NCI-H1436 treated with DMSO at 0.1 percent for 48 hours (cell line): ENCODE measurements at places on chromosomes 12 and 14.

DNA sequence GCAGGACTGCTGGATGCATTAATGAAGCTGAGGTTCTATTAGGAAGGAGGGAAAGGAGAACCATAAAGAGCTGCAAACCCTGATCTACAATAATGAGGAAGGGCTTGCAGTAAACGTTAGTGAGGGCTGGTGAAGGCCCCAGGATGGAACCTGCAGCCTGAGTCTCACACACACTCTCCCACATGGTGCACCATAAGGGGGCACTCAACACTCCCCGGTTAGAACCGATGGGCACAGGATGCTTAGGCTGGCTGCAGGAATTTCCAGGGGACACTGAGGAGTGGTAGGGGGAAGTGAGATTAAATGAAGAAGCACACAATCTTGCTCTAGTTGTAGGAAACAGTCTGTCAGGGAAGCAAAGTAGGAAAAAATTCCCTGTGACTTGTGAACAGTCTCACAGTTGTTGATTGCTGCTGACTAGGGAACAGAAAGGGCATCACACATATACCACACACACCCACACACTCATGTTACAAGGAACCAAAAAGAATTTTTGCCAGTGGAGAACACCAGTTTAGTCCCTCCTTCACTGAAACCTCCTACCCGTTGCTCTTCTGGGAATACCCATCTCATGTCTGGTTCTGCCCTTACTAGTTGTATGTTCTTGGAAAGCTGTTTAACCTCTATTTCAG is 56.2 kb upstream of the FERMT2 start:
- DNase-seq: no peak

GRCh38 chr14:77457115-77457521 is 283 bp downstream of the VIPAS39 start:
- DNase-seq: no peak

GRCh38 chr12:131682510-131682895 is 28.4 kb upstream of the SFSWAP start:
- DNase-seq: no peak

GRCh38 chr12:70367258-70368141 is 1.4 kb downstream of the KCNMB4 start:
- no peak for DNase-seq

GRCh38 chr14:61460718-61461611 is 139.6 kb downstream of the PRKCH start:
- DNase-seq: no peak

GRCh38 chr12:128076188-128076587 is 190.8 kb upstream of the TMEM132C start:
- DNase-seq: no peak

GRCh38 chr14:99596071-99596627 is 7.9 kb downstream of the CCDC85C start:
- DNase-seq: no peak

- DNase-seq: no peak
Observed at GRCh38 chr12:70393787-70394499, 27.9 kb downstream of the KCNMB4 start.

DNA sequence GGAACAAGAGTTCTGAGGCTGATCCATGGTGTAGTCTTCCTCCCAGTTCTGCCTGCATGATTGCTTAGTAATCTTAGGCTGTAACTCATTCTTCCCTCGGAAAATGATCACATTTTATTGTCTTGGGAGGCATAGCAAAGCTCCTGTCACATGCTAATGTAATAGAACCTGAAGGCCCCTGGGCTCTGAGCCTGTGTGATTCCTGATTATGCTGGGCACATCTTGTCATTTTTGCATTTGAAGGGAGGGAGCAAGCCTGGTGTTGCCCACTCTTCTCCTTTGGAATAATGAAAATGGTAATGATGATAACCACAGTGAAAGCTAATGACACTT is 215.4 kb downstream of the MSRB3 start:
- no peak for DNase-seq

DNA sequence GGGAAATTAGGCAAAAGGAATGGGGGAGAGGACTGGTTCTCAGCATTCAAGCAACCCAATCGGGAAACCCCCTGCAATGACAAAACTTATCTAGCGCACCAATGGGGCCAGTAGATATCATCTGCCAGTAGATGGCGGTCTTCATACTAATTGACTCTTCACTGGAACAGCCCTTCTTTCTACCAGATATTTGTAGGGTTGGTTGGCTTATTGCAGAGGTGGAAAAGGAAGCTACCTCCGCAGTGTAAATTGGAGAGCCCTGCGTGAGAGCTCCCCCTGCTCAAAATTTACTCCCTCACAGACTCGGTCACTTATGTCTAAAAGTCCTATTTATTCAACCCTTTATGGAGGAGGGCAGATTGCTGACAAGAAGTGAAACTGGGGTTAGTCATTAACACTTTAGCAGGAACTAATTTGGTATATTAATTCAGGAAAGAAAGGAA is 166.1 kb upstream of the CCND2 start:
- DNase-seq: no peak

DNA sequence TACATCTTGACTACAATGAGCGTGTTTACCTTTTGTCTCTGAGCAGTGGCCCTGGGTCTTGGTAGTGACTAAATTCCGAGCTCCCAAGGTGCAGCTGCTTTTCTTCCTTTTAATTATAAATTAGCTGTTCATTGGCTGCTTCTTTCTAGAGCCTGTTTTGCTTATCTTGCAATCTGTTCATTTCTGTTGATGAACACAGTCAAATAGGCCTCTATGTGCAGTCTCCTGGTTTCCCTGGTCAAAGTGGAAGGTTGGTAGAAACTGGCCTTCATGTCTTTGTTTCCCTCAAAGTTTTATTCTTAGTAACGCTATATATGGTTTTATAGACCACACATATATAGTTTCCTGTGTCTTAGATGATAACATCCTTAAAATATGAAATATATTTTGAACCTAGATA is 94.1 kb downstream of the DUSP16 start:
- no peak for DNase-seq

DNA sequence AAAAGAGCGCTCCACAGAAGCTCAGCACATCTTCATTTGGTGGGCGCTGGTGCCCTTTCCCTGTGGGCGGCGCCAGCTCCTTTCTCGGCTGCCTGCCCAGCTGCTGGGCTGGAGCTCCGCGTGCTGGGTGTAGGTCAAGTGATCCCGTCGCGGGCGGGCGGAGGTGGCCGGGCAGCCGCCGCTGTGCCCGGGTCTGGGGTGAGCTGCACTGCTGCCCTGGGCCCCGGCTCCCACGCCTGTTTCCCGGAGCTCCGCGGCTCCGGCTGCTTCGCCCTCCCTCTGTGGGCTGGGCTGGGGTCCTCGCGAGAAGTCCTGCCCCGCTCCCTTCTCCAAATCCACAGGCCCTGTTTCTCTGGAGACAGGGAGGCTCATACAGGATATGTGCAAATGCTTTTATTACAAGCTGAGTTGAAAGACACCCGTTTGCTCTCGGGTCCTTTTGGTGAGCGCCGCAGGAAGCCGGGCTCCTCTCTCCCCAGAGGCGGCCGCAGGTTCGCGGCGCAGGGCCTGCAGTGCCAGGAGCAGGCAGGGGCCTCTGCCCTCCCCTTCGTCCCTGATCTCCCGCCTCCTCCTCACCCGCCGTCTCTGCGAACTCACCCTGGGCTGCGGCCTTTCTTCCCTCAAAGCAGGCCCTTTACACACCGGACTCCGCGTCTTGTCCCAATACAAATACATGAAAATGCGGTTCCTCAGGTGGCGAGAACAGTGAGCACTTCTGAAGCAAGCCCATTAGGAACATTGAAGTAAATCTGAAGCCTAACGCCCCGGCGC is 67.8 kb upstream of the CAPRIN2 start:
- DNase-seq: no peak

GRCh38 chr12:66059666-66060065 is 70.9 kb downstream of the LLPH start:
- DNase-seq: no peak

DNA sequence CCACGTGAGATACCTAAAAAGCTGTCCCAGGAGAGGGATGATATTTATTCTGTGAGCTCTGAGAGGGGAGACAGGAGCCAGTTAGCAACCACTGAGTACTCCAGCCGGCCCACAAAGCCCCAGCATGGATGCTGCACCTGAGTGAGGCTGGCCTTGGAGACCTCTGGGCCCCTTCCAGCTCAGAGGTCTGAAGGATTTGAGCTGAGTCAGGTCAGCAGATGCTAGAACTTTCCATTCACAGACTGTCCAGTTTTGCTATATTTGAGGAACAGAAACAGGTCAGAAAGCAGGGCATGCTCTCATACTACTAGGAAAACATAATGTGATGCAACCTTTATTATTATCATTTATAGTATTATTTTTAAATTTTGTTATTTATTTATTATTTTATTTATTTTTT is 15.0 kb upstream of the MAPKAPK5 start:
- no peak for DNase-seq

DNA sequence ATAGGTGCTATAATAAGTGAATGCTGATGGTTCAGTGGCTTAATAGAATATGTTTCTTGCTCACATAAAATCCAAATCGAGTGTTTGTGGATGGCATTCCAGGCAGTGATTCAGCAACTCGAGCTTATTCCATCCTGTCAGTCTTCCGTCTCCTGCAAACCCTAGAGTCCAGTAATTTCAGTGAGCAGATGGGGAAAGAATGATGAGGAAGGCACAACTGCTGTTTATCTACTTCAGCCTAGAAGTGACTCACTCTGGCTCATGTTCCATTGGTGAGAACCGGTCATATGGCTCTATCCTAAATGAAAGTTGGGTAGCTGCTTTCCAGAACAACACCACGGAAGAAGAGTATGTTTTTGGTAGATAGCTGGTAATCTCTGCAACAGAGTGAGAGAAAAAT is 421.8 kb upstream of the PDE3A start:
- no peak for DNase-seq

- DNase-seq: no peak
Observed at GRCh38 chr12:71795901-71796300, 41.2 kb downstream of the RAB21 start.

DNA sequence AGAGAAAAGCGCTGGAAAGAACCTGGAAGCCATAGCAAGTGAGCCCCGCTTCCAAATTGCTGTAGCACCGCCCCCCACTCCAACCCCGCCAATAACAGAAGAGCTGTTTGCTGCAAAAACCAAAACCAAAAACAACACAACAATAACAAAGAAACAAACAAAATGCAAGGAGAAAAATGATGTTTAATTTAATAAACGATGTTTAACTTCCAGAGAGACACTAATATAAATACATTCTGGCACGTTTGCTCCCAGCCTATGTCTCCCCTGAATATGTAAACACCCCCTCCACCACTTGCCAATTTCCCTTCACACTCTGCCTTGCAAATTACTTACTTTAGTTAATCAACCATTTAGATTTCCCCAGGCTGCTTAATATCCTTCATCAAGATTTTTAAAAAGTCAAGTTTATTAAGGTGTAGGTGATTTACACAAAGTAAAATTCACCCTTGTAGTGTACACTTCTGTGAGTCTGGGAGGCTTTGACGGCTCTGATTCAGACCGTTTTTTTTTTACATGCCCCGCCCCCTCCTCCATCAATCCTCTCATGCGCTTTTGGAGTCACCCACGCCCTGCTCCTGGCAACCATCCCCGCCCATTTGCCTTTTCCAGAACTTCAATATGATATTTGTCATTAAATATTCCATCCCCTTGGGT is 482 bp upstream of the IFI27L2 start:
- no peak for DNase-seq

DNA sequence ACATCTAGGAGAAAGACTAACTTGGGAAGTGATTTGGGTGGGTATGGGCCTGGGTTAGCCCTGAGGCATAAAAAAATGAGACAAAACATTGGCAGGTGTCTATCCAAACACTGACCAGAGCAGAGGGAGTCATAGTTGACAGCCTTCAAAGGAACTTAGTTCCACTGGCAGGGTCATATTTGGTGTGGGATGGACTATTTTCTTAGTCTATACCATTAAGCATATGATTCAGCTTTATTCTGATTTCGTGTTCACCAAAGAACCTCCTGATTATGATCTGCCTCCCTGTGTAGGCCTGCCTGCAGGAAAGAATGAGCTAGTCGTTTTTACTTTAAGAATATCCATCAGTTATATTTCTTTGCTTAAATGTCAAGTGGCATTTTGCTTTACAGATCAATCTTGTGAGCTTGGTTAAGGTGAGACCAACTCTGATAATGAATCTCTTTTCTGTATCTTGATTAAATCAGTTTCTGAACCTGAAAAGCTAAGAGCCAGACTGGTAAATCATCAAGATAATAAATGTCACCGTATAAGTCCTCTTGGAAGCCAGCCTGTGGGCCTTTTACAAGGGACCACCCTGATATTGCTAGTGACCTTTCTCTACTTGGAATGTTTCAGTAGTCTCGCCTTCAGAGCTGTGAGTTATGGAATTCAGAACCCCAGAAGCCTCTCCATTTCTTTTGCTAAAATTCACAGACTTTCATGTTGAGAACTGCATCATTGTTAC is 182.9 kb downstream of the MON2 start:
- no peak for DNase-seq

GRCh38 chr12:11807458-11807857 is 158.0 kb downstream of the ETV6 start:
- DNase-seq: peak; percentile 97

DNA sequence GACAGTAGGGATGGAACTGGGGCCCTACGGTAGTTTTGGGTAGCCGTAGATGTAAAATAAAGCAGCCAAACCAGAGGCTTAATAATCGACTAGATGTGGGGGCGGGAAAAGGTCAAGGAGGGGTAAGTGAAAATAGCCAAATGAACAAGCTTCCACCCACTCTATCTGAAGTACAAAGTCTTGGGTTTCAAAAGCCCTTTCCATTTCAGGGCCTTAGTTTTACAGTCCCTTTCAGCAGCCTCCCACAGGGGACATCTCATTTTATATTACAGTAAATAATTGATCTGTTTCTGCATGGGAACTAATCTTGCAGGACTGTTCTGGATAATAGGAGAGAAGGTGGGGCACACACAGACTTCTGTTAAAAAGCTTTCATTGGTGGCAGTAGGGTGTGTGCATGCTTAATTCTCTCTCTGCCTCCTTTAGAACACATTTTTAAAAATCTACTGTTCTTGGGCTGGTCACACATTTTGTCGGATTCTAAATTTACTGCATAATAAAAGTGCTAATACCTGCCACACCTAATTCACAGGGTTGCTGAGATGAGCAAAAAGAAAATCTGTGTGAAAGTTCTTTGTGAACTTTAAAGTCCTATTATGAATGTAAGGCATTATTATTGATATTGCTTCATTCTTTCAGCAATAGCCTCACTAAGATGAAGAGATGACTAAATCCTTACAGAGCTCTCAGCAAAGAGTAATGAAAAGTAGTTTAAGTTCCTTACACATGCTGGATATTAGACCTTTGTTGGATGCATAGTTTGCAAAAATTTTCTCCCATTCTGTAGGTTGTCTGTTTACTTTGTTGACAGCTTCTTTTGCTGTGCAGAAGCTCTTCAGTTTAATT is 104.6 kb downstream of the ITPR2 start:
- DNase-seq: no peak

DNA sequence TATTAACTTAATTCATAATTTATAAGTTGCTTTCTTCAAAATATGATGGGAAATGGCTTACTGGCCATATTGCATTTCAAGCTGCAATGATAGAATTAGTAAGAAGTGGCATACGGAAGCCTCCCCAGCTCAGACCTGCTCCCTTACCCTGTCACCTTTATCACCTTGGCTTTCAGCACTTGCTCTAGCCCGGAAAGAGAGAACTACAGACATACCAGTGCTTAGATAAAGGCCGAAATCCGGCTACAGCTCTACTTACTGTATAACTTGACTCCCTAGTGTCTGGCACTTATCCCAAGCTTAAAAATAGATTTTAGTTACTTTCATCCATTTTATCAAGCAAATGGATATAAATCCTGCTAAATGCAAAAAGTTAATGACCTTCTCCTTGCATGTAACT is 42.5 kb downstream of the PKP2 start:
- DNase-seq: no peak

- no peak for DNase-seq
Observed at GRCh38 chr14:95614349-95614748, 71.9 kb upstream of the TCL1B start.
